Heart left ventricle (tissue), 16 donors: ENCODE measurements at places on chromosomes 2 and 18.

DNA sequence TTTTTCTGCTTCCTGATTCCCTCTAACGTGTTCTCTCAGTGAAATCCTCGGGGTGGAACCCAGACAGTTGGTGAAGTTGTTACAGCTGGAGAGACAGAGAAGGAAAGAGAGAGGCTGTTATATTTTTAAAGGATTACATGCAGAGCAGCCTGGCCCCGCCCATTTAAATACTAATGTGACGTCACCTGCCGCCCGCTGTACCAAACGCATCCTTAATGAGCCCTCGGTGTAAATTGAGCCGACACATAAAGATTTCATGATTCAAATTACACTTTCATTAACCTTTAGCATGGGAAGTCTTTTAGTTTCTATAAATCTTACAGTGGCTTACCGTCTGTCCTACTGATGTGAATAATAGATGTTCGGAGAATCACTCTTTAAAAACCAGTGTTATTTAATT, 164.0 kb upstream of the SIX3 start:
- no peak for DNase-seq

- no peak for DNase-seq
These were observed 126.0 kb downstream of the KCNH7 start for GRCh38 chr2:162712598-162712997.

GRCh38 chr18:47593744-47594472, 336.6 kb downstream of the SMAD2 start:
- DNase-seq = no peak

DNA sequence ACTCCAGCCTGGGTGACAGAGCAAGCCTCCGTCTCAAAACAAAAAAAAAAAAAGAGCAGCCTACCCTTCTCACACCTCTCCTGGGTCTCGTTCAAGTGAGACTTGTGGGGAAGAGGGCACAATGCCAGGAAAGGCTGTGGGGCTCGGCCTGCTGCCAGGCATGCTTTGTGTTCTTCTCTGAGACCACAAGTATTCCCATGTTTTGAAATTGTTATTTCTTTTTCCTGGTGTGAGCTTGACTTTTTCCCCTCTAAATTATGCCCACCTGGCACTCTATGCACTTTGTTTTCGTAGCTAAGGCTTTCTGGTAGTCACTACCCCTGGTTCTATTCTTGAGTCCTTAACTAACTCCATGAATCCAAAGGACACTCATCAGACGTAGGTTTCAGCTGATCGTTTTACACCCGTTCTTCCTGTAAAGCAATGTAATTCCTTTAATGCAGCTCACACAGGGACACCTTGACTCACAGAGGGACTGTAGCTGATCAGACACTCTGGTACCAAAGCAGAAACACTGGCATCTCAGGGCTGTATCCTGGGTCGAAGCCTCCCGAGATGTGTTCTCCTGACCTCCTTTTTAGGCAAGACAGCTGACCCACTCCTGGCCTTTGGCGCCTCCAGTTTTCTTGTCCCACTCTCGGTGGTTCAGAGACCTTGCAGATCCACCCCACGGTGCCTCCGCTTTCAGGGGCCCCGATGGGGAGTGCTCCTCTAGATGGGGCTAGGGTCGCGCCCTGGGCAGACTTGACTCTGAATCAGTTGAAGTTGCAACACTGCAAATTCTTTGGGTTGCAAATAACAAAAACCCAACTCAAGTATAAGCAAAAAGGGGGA, 193.3 kb upstream of the AGAP1 start:
- no peak for DNase-seq

DNA sequence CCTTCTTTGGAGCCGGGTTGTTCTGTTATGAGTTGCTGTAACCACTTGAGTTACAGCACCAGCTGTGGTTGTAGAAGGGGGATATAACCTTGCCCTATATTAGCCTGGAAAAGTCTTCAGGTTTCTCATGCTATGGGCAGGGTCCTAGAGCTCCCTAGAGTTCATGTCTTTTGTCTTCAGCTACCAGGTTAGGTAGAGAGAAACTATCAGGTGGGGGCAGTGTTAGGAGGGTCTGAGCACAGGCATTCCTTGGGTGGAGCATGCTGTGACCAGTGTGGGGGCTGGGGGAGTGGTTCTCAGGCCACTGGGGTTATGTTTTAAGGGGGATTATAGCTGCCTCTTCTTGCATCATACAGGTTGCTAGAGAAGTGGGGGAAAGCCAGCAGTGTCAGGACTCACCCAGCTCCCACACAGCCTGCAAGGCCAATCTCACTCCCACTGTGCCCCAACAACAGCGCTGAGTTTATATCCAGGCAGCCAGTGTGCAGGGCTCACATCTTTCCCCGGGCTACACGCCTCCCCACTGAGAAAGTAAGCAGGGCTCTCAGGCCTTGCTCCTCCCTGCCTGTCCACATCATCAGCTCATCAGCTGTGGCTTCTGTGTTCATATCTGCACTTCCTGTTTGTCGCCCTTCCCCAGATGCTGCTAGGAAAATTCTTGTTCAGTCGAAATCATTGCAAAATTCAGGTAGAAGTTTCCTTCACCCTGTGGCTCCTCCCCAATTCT, 133.8 kb upstream of the NRXN1 start:
- no peak for DNase-seq

GRCh38 chr2:817336-818015, 133.2 kb upstream of the SNTG2 start:
- DNase-seq = no peak

DNA sequence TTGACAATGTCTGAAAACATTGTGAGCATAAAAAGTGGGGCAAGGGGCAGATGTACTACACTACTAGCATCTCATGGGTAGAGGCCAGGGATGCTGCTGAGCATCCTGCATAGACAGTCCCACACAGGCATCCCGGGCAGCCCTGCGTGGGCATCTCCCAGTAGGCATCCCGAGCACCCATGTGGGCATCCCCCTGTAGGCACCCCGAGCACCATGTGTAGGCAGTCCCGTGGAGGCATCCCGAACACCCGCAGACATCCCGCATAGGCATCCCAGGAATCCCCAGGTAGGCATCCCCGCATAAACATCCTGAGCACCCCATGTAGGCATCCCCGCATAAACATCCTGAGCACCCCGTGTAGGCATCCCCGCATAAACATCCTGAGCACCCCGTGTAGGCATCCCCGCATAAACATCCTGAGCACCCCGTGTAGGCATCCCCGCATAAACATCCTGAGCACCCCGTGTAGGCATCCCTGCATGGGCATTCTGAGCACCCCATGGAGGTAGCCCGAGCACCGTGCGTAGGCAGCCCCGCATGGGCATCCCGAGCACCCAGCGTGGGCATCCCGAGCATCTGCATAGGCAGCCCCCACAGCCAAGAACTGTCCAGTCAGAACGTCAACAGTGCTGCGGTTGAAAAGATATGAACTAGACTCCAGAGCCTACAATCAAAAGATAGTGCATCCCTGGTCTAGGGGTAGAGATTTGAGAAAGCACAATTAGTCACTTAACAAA, 273.5 kb downstream of the NBAS start:
- DNase-seq = no peak

GRCh38 chr2:143696651-143697050, 567.4 kb downstream of the ARHGAP15 start:
- DNase-seq = no peak

DNA sequence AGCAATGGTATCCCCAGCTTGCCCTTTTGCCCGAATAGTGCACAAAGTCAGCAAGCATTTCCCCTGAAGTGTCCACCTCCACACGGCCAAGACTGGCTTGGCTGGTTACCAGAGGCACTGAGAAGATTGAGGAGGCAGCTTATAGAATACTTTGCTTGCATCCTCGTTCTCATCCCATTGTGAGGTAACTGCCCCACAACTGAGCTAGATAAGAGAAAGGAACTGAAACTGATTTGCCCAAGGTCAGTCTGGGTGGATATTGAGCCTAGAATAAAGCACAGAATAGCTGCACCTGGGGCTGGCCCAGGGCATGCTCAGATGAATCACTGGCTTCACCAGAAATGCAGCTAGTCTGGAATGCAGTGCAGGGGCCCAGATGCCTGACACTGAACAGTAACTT, 32.7 kb upstream of the MAP4K3 start:
- DNase-seq = no peak

DNA sequence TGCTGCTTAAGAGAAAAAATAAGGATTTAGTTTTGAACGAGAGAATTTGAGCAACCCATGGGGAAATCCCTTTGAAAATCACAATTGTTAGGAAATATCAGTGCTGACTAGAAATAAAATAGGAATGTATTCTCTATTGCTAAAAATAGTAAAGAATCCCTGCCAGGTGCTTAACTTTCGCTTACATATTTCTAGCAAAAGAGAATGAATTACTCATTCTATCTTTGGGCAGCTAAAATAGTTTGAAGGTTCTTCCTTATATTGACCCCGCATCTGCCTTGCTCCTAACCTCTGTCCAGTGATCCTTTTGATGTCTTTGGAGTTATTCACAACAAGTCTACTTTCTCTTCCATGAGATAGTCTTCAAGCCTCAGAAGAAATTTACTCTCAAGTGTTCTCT, 103.8 kb downstream of the PLCL1 start:
- DNase-seq = no peak

- DNase-seq = no peak
These were observed 32.0 kb upstream of the IL1RL1 start for GRCh38 chr2:102279391-102279735.

DNA sequence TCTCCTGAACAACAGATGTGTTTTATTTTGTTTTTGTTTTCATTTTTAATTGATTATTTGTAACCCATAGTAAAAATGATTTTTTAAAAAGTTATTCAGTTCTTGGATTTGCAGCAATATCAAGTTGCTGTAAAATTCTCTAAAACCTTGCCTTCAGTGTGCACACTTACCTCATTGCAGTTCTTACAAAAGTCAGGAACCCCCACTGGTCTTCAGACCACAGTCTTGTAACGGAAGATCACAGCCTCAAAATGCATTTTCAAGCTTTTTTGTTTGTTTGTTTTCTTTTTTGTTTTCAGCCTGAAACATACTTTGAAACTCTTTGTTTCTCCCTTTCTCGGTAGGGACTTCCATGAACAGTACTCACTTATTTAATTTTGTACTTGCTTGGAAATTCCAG, 1012.8 kb upstream of the GYPC start:
- DNase-seq = no peak

DNA sequence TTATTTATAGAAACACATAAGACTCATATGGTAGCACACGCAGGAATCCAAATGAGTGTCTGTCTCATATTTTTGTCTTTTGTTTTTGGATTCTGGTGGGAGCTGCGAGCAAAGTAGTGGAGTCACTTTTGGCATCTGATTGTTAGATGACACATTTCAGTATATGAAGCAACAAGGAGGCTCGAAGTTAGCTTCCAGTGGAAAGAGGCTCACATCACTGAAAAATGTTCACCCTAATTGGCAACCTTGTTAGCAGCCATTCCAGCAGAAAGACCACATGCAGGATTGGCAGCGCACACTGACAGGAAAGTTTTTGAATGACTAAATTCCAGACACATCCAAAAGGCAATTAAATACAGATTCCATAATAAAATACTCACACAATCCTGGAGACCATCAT, 87.4 kb downstream of the MYT1L start:
- DNase-seq = no peak

GRCh38 chr18:74722237-74722636, 124.6 kb downstream of the ZNF407 start:
- no peak for DNase-seq

DNA sequence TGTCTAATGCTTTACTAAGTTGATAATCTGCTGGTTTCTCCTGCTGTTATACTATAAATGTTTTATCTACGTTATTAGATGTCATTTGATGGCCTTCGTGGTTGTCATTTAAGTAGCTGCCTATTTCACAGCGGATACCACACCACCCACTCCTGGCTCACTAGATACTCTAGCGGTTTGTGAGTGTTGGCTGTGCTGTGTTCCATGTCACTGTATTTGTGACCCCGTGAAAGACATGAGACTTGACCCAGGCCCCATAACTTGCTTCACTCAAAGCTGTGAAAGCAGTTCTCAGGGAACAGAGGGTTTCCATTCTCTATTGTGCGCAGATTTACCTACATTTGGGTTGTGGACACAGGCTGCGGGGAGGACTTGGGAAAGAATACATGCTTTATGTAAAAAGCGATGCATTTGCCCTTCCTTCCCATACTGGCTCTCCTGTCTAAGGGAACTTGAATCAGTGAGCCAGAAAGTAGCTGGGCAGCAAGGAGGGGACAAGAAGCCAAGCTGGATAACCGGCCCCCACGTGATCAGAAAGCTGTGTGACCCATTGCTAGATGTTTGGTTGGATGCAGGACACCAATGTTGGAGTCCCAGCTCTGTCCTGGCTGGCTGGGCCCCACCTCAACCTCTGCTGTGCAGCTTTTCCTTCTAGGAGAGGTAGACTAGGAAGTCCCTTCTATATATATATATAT, 52.2 kb downstream of the PLB1 start:
- DNase-seq = no peak

DNA sequence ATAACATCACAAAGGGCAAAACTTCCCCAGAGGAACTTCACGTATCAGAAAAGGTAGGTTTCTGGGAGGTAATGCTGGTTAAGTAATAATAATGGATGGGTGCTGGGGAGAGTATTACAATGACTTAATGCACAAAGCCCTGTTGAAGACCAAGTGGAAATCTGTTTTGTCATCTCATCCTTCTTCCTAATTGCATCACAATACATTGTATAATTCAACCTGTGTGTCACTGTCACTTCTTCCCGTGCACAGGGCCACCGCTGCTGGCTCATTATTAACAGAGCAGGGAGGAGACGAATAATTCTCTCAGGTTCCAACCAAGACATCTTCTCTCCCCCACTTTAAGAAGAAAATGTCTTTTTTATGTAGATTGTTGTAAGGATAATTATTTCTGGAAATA, 290.9 kb downstream of the AGAP1 start:
- DNase-seq = no peak

GRCh38 chr2:170524828-170525565, 190.1 kb upstream of the SP5 start:
- DNase-seq = no peak

- no peak for DNase-seq
These were observed 232.1 kb upstream of the STK17B start for GRCh38 chr2:196403471-196403870.

- no peak for DNase-seq
These were observed 7.2 kb downstream of the RAB11FIP5 start for GRCh38 chr2:73105511-73105971.

DNA sequence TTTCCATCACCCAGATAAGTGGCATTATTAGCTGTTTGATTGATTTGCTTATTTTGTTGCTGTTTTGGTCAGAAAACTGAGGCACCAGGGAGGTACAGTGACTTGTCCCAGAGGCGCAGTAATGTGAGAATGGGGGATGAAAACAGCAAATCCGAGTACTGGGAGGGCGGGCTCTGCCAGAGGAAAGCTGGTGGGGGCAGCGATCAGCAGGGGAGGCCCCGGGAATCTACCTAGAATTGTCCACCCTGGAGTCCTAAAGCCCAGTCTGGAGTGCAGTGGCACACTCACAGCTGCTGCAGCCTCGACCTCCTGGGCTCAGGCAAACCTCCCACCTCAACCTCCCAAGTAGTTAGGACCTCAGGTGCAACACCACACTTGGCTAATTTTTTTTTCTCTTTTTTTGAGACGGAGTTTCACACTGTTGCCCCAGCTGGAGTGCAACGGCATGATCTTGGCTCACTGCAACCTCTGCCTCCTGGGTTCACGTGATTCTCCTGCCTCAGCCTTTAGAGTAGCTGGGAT, 17.0 kb upstream of the PTMA start:
- no peak for DNase-seq

GRCh38 chr18:77248873-77249568, 627 bp upstream of the GALR1 start:
- DNase-seq = no peak

GRCh38 chr2:3466966-3467365, 52.4 kb downstream of the ADI1 start:
- DNase-seq = no peak
